Mesothelial cell of epicardium (in vitro differentiated cells): ENCODE measurements at places on chromosomes 13 and 19. TPM values are rescaled to one million over a fixed set of nuclear protein-coding genes. Genes with fewer than 3 reads are reported as not detected.
A peak's percentile ranks its signal among the peaks of the same experiment; 100 is the strongest.

DNA sequence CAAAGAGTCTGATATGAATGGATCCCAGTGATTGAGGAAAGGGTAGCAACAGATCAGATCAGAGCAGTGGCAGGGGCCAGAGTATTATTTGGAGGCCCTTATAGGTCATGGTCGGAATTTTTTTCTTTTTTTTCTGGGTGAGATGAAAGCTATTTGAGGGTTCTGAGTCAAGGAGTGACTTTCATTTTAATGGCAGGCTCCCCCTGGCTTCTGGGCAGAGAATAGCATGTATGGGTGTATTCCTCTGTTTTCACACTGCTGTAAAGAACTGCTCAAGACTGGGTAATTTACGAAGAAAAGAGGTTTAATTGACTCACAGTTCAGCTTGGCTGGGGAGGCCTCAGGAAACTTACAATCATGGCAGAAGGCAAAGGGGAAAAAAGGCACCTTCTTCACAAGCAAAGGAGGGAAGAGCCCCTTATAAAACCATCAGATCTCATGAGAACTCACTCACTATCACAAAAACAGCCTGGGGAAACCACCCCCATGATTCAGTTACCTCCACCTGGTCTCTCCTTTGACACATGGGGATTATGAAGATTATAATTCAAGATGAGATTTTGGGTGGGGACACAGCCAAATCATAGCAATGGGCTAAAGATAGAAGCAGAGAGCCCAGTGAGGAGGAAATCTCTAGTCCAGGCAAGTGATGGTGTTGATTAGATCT, 3.0 kb upstream of the SLC6A16 start:
- H3K27ac ChIP-seq, result no peak overlapping the region
- H3K4me1 ChIP-seq, result no peaks in the 10 kb centered on the region

GRCh38 chr13:34886987-34887386, 55.1 kb upstream of the NBEA start:
- H3K4me3 ChIP-seq, result no peak overlapping the region
- H3K27me3 ChIP-seq, result no peaks in the 10 kb centered on the region
- no peak for DNase-seq
- no peaks in the 10 kb centered on the region for H3K36me3 ChIP-seq

DNA sequence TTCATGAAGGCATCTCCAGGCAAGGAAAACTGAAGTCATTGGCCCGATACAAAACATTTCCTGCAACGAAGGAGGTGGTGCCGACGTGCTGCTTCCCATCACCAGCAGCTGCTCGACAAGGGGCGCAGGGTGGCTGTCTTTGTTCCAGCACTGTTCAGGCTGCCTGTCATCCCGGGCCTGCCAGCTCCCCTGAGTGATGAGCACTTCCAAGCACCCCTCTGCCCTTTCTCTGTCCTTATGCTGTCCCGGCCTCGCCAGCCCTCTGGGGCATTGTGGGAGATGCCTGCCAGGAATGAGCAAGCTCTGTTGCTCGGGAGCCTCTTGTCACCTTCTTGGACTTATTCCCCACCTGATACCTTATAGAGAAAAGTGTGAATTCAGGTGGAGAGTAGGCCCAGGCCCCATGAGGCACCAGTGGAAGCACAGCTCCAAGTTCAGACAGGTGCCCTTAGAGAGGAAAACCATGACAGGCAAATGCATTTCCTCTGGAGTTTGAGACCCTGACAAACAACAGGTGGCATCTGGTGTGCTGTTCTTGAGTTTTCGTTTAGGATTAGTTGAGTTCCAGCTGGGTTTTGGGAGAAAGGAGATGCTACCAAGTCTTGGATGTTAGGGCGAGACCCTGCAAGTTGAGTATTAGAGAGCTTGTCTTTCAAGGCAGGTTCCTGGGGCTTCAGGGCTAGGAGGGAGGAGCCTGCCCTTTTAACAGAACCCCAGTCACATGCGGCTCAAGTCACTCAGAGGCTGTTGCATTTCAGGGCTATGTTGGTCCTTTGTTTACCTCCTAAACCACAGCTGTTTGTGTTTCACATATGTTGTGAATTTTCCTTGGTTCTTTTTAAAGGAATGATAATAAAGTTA, 21.4 kb downstream of the BBC3 start:
- H3K4me1 ChIP-seq, result peaks cover 5% of the 10 kb centered on the region
- H3K36me3 ChIP-seq, result peaks cover 35% of the 10 kb centered on the region
- no peaks in the 10 kb centered on the region for H3K27me3 ChIP-seq
- H3K27ac ChIP-seq, result peak overlapping the region; percentile 71
- no peak overlapping the region for H3K4me3 ChIP-seq

GRCh38 chr13:52016296-52016695, 4.1 kb downstream of the ALG11 start:
- H3K4me1 ChIP-seq, result peaks cover 8% of the 10 kb centered on the region
- no peak for DNase-seq
- no peaks in the 10 kb centered on the region for H3K27me3 ChIP-seq
- peaks cover 46% of the 10 kb centered on the region for H3K36me3 ChIP-seq
- no peak overlapping the region for H3K4me3 ChIP-seq
- H3K27ac ChIP-seq, result no peak overlapping the region

GRCh38 chr19:53994811-53995210, 3.4 kb downstream of the CACNG6 start:
- peaks cover 6% of the 10 kb centered on the region for H3K4me1 ChIP-seq
- no peak for DNase-seq
- no peaks in the 10 kb centered on the region for H3K36me3 ChIP-seq
- H3K4me3 ChIP-seq, result no peak overlapping the region
- peaks cover 45% of the 10 kb centered on the region for H3K27me3 ChIP-seq

DNA sequence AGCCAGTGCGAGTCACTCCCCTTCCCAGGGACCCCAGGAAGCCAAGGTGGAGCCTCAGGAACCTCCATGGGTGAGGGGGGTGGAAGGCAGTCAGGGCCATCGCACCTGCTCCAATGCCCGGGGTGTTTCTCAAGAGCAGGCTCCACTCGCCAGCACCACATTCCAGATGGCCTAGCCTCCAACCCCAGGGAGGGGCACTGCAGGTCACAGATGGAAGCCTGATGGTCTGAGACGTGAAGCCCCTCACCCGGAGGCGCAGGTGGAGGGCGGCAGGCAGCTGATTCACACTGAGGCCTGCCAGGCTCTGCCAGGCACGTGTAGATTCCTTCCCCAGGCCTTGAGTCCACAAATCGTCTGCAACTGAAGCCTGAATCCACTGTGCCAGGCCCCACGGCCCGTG, 23.0 kb upstream of the ISYNA1 start:
- peaks cover 17% of the 10 kb centered on the region for H3K36me3 ChIP-seq
- H3K4me3 ChIP-seq, result no peak overlapping the region
- DNase-seq, result no peak
- no peaks in the 10 kb centered on the region for H3K4me1 ChIP-seq
- no peak overlapping the region for H3K27ac ChIP-seq
- no peaks in the 10 kb centered on the region for H3K27me3 ChIP-seq

DNA sequence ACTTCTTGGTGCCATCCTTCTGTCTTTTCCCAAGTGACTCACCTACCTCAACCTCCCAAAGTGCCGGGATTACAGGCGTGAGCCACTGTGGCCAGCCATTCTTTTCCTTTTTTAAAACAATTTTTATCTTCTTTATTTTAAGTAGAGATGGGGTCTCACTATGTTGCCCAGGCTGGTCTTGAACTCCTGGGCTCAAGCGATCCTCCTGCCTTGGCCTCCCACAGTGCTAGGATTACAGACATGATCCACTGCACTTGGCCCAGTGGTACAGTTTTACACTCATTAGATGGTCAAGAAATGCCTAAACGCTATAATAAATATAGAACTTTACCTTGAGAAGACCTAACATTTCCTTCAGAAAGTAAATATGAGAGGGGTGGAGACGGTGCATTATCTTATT, 24.5 kb downstream of the GP6 start:
- no peak overlapping the region for H3K27ac ChIP-seq
- DNase-seq, result no peak
- no peaks in the 10 kb centered on the region for H3K4me1 ChIP-seq
- H3K27me3 ChIP-seq, result peaks cover 44% of the 10 kb centered on the region
- no peaks in the 10 kb centered on the region for H3K36me3 ChIP-seq
- H3K4me3 ChIP-seq, result no peak overlapping the region

- H3K27ac ChIP-seq, result no peak overlapping the region
- no peak overlapping the region for H3K4me3 ChIP-seq
- peaks cover 15% of the 10 kb centered on the region for H3K27me3 ChIP-seq
- H3K4me1 ChIP-seq, result no peaks in the 10 kb centered on the region
- DNase-seq, result no peak
- H3K36me3 ChIP-seq, result peaks cover 5% of the 10 kb centered on the region
Measured at GRCh38 chr19:44202470-44202869, 9.9 kb upstream of the ZNF227 start.

DNA sequence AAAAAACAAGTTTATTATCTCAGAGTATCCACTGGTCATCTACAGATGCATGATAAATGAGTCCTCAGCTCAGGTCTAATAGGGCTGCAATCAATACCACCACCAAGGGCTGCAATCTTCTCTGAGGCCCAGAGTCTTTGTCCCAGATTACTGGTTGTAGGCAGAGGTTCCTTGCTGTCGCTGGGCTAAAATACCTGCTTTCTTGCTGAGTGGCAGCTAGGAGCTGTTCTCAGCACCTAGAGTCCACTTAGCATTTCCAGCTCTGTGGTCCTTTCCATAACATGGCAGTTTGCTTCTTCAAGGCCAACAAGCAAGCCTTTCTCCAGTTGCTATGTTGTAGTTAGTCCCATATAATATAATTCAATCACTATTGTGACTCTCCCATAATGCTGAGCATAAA, 351.3 kb downstream of the SLITRK1 start:
- no peak overlapping the region for H3K4me3 ChIP-seq
- no peaks in the 10 kb centered on the region for H3K4me1 ChIP-seq
- no peaks in the 10 kb centered on the region for H3K36me3 ChIP-seq
- H3K27me3 ChIP-seq, result no peaks in the 10 kb centered on the region

GRCh38 chr19:12825254-12826131, 8.9 kb downstream of the RTBDN start:
- H3K4me3 ChIP-seq, result no peak overlapping the region
- H3K27ac ChIP-seq, result no peak overlapping the region
- H3K4me1 ChIP-seq, result peaks cover 2% of the 10 kb centered on the region
- H3K27me3 ChIP-seq, result peaks cover 55% of the 10 kb centered on the region
- no peak for DNase-seq

DNA sequence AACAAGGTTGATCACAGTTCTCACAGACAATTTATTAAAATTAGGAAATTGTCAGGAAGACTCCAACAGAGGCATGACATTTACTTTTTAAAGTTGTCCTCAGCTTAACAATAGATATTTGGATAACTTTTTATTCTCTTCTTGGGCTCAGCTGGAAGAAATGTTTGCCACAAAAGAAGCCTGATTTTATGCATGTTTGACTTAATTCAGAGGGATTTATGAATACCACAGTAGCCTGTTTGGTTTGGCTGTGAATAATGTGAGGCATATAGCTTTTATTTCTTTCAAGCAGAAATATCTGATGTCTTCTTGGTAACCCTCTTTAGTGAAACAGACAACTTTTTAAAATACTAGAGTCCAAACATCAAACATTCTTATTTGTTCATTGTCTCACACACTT, 1464.5 kb upstream of the SLC10A2 start:
- no peaks in the 10 kb centered on the region for H3K27me3 ChIP-seq
- peaks cover 24% of the 10 kb centered on the region for H3K4me1 ChIP-seq
- DNase-seq, result no peak
- H3K36me3 ChIP-seq, result no peaks in the 10 kb centered on the region

DNA sequence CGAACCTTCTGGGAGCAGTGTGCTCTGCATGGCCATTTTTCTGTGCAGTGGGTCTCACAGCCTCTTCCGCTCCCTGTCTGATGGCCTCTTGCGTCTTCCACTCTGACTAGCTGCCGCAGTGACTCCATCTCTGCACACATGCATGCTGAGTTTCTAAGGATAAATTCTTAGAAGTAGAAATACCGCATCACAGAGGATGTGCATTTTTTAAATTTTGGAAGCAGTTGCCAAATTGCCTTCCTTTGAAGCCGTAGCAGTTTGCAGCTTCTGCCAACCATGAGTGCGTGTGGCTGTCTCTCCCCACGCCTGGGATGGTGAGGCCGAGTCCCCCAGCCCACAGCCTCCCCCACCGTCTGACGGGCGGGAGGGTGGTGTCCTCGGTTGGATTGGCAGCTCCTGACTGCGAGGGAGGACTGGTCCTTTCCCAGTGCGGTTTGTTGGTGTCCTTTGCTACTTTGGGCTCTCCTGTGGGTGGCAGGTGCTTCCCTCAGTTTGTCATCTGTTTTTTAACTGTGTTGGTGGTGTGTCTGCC, 9.8 kb downstream of the FZR1 start:
- H3K4me1 ChIP-seq, result peaks cover 2% of the 10 kb centered on the region
- DNase-seq, result no peak
- peaks cover 2% of the 10 kb centered on the region for H3K36me3 ChIP-seq
- no peak overlapping the region for H3K4me3 ChIP-seq

DNA sequence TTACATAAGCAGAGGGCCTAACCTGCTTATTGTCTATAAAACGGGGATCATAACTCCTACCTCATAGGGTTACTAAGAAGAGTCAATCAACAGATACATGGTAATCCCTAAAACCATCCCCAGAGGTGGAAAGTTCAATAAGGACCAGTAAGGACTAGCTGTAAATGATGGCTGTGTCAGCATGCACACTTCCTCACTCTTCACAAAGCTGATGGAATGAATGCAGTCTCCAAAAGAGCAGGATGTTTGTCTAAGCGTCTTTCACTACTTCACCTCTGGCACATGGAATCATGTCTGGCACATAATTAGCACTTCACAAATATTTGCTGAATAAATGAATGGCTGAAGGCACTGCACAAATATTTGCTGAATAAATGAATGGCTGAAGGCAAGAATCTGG, 134.2 kb downstream of the MIPEP start:
- H3K27ac ChIP-seq, result peak overlapping the region; percentile 26
- no peak for DNase-seq
- H3K27me3 ChIP-seq, result peaks cover 3% of the 10 kb centered on the region
- no peak overlapping the region for H3K4me3 ChIP-seq
- no peaks in the 10 kb centered on the region for H3K36me3 ChIP-seq

- no peaks in the 10 kb centered on the region for H3K36me3 ChIP-seq
- H3K27me3 ChIP-seq, result peaks cover 14% of the 10 kb centered on the region
- H3K4me1 ChIP-seq, result peaks cover 4% of the 10 kb centered on the region
- no peak for DNase-seq
- no peak overlapping the region for H3K27ac ChIP-seq
- H3K4me3 ChIP-seq, result no peak overlapping the region
Measured at GRCh38 chr19:18107235-18107634, 9.7 kb downstream of the MAST3 start.

- DNase-seq, result no peak
- H3K27ac ChIP-seq, result no peak overlapping the region
- H3K27me3 ChIP-seq, result no peaks in the 10 kb centered on the region
Measured at GRCh38 chr19:53671663-53672062, 39.9 kb downstream of the DPRX start.

The PSG5 gene
- total RNA-seq, result not detected in 3 replicates

The FBXO46 gene
- 30.6 to 37.3 TPM (median 36.6 TPM) in 3 replicates for total RNA-seq

The CGB1 gene
- 2.2 TPM in 1 of 3 replicates, not detected in the others for total RNA-seq

The ICAM4 gene
- 2.0 to 2.6 TPM (median 2.4 TPM) in 3 replicates for total RNA-seq

The NRTN gene
- total RNA-seq, result 1.7 to 2.8 TPM (median 2.4 TPM) in 3 replicates

The TUBB4A gene
- total RNA-seq, result 10.5 to 13.5 TPM (median 13.0 TPM) in 3 replicates

The ZNF583 gene
- total RNA-seq, result 9.1 to 10.1 TPM (median 9.9 TPM) in 3 replicates

The ZNF256 gene
- total RNA-seq, result 13.2 to 14.5 TPM (median 14.2 TPM) in 3 replicates

The IRGC gene
- not detected in 3 replicates for total RNA-seq

The CIRBP gene
- 659 to 674 TPM (median 670 TPM) in 3 replicates for total RNA-seq

The BRME1 gene
- 6.3 to 7.2 TPM (median 7.0 TPM) in 3 replicates for total RNA-seq
